NCI-H226 (cell line): ENCODE measurements at places on chromosomes 12 and 14.
A peak's percentile ranks its signal among the peaks of the same experiment; 100 is the strongest.

- DNase-seq = no peak
These were observed 388.9 kb downstream of the SOX5 start for GRCh38 chr12:23560611-23561010.

GRCh38 chr14:68977718-68978171, 1.4 kb downstream of the ACTN1 start:
- DNase-seq = peak; percentile 91

DNA sequence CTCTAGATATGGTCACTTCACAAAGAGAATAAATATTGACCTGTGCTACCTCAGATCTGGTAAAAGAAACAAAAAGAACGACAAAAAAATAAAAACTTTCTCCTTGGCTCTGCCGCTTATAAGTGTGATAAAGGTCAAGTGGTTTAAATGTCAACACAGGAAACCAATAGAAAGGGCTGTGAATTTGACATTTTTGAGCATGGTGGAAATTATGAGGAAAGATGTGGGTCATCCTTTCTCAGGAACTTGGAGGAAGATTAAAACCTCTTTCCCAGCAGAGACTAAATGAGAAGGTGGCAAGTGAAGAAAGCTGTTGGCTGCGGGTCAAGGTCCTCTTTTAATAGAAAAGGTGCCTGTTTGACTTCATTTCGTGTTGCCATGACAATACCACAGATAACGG, 28.2 kb downstream of the TESPA1 start:
- DNase-seq = no peak

GRCh38 chr12:66945189-66945817, 266.4 kb upstream of the GRIP1 start:
- DNase-seq = no peak

DNA sequence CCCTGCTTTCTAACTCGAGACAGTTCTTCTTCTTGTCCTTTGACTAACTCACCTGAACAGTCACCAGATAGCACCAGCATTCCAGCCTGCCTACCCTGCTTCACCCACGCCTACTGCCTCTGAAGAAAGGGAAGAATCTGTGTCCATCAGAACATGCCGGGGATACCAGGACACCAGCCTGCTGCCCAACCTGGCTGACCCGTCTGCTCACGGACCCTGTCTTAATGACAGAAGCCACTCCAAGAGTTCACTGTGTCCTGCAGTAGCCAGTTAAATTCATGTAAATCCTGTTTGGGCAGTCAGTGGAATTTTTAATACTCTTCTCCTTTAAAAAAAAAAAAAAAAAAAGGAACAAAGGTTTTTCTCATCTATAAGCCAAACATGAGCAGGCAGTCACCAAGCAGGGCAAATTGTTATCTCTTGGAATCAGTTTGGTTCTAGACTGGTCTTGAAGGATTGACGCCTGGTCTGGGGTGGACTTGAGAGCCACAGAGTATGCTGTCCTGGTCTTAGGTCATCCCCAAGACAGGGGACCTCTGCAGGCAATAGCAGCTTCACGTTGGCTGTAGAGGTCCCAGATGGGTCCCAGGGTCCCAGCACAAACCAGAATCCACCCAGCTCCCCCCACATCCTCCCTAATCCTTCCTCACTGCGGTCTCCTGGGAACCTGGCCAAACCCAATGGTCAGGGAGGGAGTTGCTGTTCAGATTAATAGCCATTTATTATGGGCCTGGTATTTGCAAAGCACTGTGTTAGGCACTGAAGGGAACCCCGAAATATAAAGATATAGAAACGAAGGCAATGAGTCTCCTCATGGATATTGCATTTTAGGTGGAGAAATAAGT, 181.1 kb upstream of the HIF1A start:
- DNase-seq = peak; percentile 45

DNA sequence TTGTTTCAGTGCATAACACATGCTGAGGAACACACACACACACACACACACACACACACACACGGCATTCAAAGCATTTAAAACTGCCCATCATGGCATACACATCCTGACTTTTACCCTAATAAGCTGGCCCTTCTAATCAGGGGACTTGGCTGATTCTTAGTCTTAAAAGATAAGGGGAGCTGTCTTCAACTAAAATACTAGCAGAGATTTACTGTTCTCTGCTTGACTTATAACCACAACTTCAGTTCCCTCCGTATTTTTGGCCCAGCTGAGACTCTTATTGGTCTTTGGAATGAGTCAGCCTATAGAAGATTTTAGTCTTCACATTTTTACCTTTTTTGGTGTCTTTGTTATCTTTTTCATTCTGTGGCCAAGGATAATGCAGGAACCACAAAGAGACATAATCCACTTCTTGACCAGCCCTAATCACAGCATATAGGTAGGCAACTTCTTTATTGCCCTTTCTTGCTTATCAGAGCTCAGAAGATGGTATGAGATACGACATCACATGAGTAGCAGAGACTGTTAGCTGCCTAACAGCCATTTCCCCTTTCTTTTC, 25.1 kb upstream of the SLC8A3 start:
- DNase-seq = no peak

DNA sequence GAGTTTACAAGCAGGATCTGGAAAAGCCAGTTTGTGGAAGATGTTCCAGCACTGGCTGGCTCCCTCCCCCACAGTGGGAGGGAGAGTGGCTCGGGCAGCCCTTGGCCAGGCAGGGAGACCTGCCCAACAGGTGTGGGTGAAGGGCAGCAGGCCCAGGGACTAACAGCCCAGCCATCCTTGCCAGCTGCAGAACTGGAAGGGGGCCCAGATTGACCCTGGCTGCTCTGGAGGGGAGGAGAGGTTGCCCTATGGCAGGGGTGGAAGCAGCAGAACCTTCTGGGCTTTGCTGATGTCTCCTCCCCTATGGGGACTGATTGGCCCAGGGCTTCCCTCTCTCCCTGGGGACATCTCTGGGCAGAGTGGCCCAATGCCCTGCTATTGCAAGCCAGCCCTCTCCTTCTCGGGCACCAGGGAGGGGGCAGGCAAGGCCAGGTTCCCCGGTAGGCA, 20.5 kb downstream of the IRF2BPL start:
- no peak for DNase-seq

- DNase-seq = no peak
These were observed 387 bp upstream of the IPO8 start for GRCh38 chr12:30696103-30696408.

- no peak for DNase-seq
These were observed 22.1 kb upstream of the CEP170B start for GRCh38 chr14:104843006-104843405.

- peak; percentile 49 for DNase-seq
These were observed 81.4 kb upstream of the FERMT2 start for GRCh38 chr14:53032161-53032803.
